ENCODE measurements at places on chromosomes 6 and 20.

DNA sequence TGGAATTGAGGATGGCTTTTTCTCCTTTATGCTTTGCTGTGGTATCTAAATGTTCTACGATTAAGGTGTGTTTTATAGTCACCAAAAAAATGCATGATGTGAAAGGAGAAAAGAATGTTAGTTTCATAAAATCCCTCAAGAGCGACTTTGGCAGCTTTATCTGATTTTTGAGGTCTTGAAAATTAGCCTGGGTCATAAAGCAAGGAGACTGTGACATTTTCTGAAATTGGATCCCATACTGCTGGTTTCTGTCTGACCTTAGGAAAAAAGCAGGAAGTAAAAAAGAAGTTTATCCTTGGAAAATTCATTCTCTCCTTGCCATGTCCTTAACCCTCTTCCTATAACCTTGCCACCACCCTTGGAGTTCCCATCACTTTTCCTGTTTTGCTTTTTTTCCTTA lies 525.3 kb downstream of the CD83 start:
- no peak for DNase-seq

- DNase-seq = no peak
Observed at GRCh38 chr20:24983896-24984295, 8.7 kb downstream of the APMAP start.

- no peak for DNase-seq
Observed at GRCh38 chr20:45154183-45154582, 20.5 kb upstream of the PI3 start.

DNA sequence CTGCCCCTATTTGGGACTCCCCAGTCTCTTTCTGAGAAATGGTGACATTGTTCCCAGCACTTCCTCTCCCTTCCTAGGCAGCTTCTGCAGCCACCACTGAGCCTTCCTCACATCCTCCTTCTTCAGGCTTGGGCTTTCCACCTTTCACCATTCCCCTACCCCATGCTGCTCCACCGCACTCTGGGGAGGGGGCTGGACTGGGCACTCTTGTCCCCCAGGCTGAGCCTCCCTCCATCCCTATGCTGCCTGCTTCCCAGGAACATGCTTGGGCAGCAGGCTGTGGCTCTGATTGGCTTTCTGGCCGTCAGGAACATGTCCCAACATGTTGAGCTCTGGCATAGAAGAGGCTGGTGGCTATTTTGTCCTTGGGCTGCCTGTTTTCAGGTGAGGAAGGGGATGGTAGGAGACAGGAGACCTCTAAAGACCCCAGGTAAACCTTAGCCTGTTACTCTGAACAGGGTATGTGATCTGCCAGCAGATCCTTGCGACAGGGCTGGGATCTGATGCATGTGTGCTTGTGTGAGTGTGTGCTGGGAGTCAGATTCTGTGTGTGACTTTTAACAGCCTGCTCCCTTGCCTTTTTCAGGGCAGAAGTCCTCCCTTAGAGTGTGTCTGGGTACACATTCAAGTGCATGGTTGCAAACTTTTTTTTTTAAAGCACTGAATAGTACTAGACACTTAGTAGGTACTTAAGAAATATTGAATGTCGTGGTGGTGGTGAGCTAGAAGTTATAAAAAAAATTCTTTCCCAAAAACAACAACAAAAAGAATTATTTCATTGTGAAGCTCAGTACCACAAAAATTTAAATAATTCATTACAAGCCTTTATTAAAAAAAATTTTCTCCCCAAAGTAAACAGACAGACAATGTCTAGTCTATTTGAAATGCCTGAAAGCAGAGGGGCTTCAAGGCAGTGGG lies 2.1 kb upstream of the CDKN1A start:
- DNase-seq = no peak

DNA sequence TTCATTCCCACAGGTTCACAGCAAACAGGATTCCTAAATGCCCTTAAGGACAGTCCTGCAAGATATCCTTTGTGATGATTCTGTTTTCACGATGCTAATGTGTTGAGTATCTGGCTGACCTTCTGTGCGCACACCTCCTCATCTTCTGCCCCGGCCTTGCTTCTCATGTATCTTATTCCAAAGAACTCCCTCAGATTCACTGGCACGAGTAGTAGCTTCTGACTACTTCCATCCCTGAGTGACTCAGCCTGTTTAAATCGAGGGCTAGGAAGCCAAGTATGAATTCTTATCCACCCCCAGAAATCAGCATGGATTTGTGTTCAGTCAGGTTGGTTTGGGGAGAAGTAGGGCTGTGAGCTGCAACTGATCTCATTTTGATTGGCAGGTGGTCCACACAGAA lies 190.2 kb upstream of the SNX9 start:
- no peak for DNase-seq

DNA sequence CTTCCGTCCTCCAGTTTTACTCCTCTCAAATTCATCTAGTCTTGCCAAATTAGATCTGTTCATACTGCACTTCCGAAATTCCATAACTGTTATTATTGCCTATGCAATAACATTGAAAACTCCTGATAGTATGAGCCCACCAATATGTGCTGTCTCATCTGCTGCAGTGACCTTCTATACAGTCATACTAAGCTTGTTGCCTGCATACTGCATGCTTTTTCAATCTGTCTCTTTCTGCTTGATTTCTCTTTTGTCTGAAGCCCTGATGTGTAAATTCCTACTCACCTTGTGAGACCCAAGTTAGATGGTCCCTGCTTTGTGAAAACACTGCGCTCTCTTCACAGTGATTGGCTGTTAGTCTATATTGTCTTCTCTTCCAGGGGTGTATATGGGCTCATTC lies 1.1 kb downstream of the TBP start:
- no peak for DNase-seq

- no peak for DNase-seq
Observed at GRCh38 chr20:41369673-41370072, 3.1 kb upstream of the EMILIN3 start.

- DNase-seq = no peak
Observed at GRCh38 chr20:18857640-18858039, 44.1 kb downstream of the SCP2D1 start.

- DNase-seq = no peak
Observed at GRCh38 chr6:19812512-19813119, 24.6 kb upstream of the ID4 start.
